Lung (tissue), 17 donors: ENCODE measurements at places on chromosomes 6 and 20. TPM values are rescaled to one million over a fixed set of nuclear protein-coding genes. Genes with fewer than 3 reads are reported as not detected.

DNA sequence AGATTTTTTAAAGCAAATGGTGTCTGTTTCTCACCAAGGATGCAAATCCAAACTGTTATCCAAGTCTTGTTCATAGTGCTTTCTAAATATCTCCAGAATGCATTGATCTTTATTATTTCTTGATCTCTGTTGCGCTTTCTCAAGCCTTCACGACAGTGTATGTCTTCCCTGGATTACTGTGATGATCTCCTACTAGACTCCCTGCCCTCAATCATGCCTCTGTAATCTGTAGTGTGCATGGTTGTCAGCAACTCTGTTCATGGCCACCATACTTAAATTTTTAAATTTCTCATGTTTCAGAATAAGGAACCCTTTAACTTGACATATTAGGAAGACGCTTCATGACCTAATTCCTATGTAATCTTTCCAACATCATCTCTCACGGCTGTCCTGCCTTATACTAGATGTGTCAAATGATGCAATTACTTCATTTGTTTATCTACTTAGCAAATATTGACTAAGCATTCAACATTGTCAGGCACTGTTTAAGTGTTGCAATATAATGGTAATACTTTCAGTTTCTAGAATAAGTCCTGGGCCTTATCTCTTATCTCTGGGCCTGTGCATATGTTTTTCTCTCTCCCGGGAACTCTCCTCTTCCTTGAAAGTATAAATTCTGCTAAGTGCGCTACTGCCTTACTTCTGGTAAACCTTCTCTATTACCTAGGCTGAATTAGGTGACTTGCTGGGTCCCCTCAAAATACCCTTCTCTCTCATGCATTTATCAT lies 25.6 kb upstream of the AHI1 start:
- DNase-seq = no peak

- peak; percentile 20 for DNase-seq
These were observed 27.4 kb upstream of the MAPRE1 start for GRCh38 chr20:32792316-32792715.

- DNase-seq = no peak
These were observed 3.6 kb downstream of the IPCEF1 start for GRCh38 chr6:154352898-154353585.

- no peak for DNase-seq
These were observed 382.9 kb upstream of the CNR1 start for GRCh38 chr6:88548891-88549505.

AGER gene
- 178 TPM for total RNA-seq

- DNase-seq = no peak
These were observed 195.5 kb downstream of the ISM1 start for GRCh38 chr20:13416531-13416930.

TFAP2A gene
- total RNA-seq = 0.14 TPM

ZC2HC1B gene
- total RNA-seq = not detected

DNA sequence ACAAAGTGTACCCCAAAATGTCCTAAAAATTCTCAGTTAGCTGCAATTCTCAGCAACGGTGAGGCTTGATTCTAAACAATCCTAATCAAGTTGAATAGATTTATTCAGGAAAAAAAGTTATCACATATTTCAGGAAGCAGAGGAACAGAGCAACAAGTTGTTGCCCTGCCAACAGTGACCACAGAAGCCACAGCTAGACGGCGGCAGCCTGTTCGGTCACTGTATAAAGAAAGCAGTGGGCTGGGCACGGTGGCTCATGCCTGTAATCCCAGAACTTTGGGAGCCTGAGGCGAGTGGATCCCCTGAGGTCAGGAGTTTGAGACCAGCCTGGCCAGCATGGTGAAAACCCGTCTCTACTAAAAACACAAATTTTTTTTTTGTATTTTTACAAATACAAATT lies 171.2 kb upstream of the BMP5 start:
- DNase-seq = no peak

DACT2 gene
- total RNA-seq = 2.4 TPM

PRRT1 gene
- 2.0 TPM for total RNA-seq

GRCh38 chr20:59207742-59208357 lies 44.2 kb downstream of the ZNF831 start:
- DNase-seq = peak; percentile 25

SLC4A11 gene
- 0.40 TPM for total RNA-seq

DNA sequence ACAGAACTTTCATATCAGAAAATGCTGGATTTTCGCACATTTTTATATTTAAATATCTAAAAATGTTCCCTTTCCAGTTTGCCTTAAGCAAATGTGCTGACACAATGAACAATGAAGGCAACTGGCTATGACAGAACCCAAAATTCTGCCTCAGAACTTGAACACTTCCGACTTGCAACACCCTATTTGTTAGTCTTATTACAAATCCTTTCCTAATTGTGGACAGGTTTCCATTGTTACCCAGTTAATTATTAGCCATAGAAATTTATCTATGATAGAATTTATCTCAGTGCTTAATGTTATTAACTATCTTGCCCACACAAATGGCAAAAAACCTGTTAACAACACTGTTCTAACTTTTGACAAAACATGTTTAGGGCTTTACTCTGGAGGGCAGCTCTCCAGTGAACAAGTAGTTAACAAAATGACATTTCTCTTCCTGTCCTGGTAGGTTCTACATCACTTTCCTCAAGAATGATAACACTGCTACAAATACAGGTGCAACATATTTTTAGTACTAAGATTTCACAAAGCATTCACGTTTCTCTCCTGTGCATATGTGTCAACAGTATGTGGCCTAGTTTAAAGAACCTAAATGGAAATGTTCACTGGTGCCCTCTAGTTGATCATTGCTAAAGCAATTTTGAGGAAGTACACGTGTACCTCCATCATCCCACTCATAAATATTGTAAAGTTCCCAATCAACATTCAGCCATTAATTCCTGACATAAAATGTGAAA lies 58.4 kb downstream of the HIVEP2 start:
- peak; percentile 76 for DNase-seq
